Thymus (tissue), 14 donors: ENCODE measurements at places on chromosomes 11 and 22.

GRCh38 chr11:73956876-73957653 is 6.2 kb downstream of the DNAJB13 start:
- no peak overlapping the region for H3K4me3 ChIP-seq
- H3K4me1 ChIP-seq = no peaks in the 10 kb centered on the region
- no peak for DNase-seq
- no peaks in the 10 kb centered on the region for H3K27me3 ChIP-seq

GRCh38 chr11:43298397-43298796 is 13.4 kb upstream of the API5 start:
- no peak for DNase-seq
- H3K4me1 ChIP-seq = no peaks in the 10 kb centered on the region
- H3K4me3 ChIP-seq = no peak overlapping the region
- H3K27me3 ChIP-seq = no peaks in the 10 kb centered on the region

DNA sequence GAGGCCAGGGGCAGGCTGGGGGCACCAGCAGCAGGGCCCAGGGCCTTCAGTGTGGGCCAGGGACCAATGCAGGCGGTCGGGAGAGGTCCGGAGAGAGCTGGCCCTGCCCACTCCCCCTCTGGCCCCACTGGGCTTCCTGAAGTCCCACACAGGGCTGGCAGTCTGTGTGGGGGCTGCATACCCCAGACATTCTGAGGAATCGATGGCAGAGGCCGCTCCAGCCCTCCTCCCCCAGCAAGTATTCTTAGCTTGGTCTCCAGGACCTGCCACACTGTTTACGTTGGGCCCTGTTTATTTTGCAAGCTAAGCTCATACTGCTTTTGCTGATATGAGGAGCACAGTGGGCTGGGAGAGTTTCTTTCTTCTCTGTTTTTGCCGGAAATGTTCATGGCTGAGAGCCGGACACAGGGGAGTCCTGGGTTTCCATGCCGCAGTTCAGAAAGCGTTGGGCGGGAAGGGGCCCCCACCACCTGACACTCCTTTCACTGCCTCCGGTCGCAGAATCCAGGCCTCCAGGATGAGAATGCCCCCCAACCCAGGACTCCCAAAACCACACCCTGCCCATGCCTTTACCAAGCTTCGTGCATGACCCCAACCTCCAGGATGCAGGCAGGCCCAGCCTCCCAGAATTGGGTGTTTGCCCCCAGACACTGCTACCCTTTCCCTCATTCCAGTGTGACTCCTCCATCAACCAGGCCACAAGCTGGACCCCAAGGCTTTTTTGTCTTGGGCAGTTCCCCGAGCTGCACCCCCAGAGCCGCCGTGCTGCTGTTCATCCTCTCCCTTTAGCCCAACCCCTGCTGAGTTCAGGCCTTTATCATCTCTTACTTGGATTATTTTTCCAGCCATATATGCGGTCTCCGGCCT is 81.8 kb upstream of the KCNQ1OT1 start:
- no peak for DNase-seq
- peaks cover 36% of the 10 kb centered on the region for H3K27me3 ChIP-seq
- H3K27ac ChIP-seq = no peak overlapping the region
- H3K4me1 ChIP-seq = peaks cover 36% of the 10 kb centered on the region

DNA sequence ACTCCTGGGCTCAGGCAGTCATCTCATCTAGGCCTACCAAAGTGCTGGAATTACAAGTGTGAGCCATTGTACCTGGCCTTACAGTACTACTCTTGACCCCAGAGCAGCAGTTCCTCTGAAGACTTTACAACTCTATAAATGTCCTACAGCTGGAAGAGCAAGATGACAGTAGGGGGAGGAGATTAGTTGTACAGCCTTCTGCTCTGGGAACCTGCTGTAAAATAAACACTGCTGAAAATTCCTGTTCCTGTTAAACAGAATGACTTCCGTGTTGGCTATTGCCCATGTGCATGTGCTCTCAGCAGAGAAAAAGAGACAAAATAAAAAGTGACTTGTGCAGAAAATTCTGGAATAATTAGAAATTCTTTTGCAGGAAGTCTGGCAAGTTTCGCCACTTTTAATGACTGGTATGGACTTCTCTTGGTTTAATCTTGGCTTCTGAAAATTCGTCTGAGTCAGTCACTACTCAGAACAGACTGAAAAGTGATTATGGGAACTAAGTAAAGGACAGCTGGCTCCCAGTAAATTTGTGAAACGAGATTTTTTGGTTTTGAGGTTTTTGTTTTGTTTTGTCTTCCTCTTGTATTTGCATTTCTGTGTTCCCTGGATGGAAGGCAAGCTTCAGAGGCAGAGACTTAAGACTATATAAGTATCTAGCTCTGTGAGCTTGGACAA is 955.7 kb downstream of the DLG2 start:
- H3K27ac ChIP-seq = no peak overlapping the region
- no peaks in the 10 kb centered on the region for H3K4me1 ChIP-seq
- DNase-seq = no peak
- H3K27me3 ChIP-seq = no peaks in the 10 kb centered on the region
- no peak overlapping the region for H3K4me3 ChIP-seq
- H3K36me3 ChIP-seq = no peaks in the 10 kb centered on the region

DNA sequence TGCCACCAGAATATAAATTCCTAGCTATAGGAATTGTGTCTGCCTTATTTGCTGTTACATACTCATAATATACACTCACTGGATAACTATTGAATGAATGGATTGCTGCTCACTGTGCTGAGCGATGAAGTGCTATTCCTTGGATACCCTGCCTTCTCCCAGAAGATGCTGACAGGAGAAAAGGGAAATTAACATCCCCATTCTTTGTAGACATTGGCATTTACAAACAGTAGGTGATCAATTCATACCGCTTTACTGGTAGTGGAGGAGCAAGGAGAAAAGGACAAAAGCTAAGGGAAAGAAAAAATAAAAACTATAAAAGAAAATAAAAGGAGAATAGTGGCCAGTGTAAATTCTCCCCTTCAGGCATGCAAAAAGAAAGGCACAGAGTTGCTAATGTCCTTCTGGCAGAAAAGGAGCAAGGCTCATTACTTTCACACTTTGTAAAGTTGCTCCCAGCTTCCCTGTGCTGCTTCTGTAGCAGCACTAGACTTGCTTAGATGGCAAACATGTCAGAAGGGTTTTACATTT is 183.0 kb downstream of the LUZP2 start:
- H3K4me3 ChIP-seq = no peak overlapping the region
- H3K4me1 ChIP-seq = no peaks in the 10 kb centered on the region
- no peak for DNase-seq
- H3K27me3 ChIP-seq = no peaks in the 10 kb centered on the region

- H3K27ac ChIP-seq = peak within 1 kb of the TSS; percentile 57
- DNase-seq = no peak
- H3K4me1 ChIP-seq = peaks cover 36% of the 10 kb centered on the region
- no peak within 1 kb of the TSS for H3K4me3 ChIP-seq
- H3K36me3 ChIP-seq = no peaks in the 10 kb centered on the region
Measured at GRCh38 chr22:50545522-50546325, at the start of gene KLHDC7B. Gene KLHDC7B (plus strand): TSS chr22:50545899. CDS start chr22:50546244, 345 bp downstream.

DNA sequence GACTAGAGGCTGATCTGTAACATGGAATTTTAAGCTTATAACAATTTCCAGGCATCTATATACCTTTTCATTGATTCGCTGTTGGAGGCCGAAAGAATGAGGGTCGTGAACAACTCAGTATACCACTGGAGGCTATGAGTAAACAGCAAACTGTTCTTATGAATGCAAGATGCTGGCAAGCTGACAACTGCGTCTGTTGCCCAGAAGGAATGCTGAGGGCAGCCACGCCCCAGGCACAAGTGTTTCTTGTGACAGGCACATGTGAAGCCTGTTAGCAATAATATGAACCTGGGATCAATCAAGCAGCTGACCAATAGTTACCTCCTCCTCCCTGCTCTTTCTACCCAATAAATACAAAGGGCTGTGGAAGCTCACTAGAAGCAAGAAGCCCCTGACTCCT is 15.3 kb downstream of the RTCB start:
- H3K27ac ChIP-seq = no peak overlapping the region
- DNase-seq = no peak
- H3K4me3 ChIP-seq = no peak overlapping the region
- H3K36me3 ChIP-seq = peaks cover 70% of the 10 kb centered on the region
- no peaks in the 10 kb centered on the region for H3K27me3 ChIP-seq

GRCh38 chr11:1054143-1055108 is 17.9 kb upstream of the MUC6 start:
- no peak overlapping the region for H3K27ac ChIP-seq
- no peak for DNase-seq
- no peaks in the 10 kb centered on the region for H3K4me1 ChIP-seq
- H3K4me3 ChIP-seq = no peak overlapping the region
- no peaks in the 10 kb centered on the region for H3K36me3 ChIP-seq

DNA sequence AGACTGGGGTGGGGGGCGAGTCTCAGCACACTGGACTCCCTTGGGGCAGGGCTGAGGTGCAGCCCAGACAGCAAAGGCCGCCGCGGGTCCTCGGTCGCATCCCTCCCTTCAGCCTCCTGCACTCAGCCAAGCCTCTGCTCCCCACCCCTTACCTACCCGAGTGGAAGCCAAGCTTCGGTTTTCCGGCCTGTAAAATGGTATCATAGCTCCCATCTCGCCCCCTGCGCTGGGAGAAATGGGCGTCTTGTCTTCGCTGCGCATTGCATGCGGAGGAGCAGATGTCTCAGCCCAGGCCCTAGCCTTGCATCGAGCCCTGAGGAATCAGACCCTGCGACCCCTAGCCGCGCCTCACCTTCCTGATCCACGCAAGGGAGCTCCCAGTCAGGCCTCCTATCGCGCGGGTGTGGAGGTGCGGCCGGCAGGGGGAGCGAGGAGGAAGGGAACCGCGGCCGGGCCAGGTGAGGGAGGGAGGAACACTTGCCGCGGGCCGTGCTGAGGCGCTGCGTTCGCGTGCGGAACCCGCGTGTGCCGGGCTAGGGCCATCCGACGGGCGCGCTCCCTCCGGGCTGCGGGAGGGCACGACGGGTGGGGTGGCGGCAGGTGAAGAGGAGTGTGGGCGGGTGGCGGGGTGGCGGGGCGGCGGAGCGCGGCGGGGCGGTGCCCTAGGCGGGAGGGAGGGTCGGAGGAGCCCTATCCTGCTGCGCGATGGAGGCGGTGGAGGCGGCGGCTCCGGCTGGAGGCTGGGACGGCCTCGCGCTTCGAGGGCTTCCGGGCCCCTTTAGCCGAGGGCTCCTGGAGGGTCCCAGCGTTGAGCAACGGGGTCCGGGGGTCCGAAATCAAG is 4.1 kb upstream of the TBX1 start:
- H3K36me3 ChIP-seq = no peaks in the 10 kb centered on the region
- peak overlapping the region; percentile 37 for H3K4me3 ChIP-seq
- H3K4me1 ChIP-seq = peaks cover 6% of the 10 kb centered on the region
- no peak overlapping the region for H3K27ac ChIP-seq
- peak; percentile 45 for DNase-seq

DNA sequence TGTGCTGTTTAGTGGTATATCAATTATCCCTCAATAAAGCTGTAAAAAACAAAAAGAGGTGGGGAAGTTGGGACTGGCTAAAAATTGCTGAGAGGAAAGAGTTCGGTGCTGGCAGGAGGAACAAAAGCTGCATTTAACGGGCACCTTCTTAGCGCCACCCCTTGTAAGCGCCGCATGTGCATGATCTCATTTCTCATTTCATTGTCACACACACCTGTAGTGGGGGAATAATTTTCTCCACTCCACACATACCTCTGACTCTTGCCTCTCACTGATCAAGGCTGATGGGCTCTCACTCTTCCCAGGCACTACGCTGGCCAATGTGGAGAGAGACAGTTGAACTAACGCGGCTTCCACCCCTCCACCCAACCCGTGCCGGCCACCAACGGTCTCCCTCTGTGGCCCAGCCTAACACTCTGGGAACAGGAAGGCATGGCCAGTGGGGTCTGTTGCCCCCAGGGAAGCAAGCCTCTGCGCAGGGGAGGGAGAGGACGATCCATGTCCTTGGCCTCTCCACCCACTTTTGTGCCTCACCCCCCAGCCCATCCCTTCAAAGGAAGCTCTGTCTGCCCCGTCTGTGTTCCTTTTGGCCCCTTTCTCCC is 186.7 kb upstream of the SYT13 start:
- H3K27ac ChIP-seq = no peak overlapping the region
- no peaks in the 10 kb centered on the region for H3K27me3 ChIP-seq
- DNase-seq = no peak
- no peak overlapping the region for H3K4me3 ChIP-seq
- peaks cover 6% of the 10 kb centered on the region for H3K4me1 ChIP-seq

DNA sequence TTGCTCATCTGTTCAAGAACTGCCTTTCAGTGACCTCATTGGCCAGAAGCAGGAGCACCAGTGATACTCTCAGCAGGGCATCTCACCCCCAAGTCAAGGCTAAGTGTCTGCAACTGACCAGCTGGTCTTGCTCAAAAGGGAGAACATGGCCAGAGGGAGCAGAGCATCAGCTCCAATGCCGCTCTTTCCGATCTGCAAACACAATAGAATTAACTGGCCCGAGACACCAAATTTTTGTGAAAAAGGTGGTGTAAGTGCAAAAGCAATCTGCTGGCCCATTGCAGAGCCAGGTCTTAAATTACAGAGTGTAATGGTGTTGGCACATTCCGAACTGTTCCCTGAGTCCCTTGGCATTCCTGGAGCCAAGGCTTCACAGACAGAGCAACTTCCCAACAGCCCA is 97.0 kb downstream of the PKNOX2 start:
- H3K36me3 ChIP-seq = no peaks in the 10 kb centered on the region
- peaks cover 48% of the 10 kb centered on the region for H3K27me3 ChIP-seq
- H3K4me1 ChIP-seq = no peaks in the 10 kb centered on the region

DNA sequence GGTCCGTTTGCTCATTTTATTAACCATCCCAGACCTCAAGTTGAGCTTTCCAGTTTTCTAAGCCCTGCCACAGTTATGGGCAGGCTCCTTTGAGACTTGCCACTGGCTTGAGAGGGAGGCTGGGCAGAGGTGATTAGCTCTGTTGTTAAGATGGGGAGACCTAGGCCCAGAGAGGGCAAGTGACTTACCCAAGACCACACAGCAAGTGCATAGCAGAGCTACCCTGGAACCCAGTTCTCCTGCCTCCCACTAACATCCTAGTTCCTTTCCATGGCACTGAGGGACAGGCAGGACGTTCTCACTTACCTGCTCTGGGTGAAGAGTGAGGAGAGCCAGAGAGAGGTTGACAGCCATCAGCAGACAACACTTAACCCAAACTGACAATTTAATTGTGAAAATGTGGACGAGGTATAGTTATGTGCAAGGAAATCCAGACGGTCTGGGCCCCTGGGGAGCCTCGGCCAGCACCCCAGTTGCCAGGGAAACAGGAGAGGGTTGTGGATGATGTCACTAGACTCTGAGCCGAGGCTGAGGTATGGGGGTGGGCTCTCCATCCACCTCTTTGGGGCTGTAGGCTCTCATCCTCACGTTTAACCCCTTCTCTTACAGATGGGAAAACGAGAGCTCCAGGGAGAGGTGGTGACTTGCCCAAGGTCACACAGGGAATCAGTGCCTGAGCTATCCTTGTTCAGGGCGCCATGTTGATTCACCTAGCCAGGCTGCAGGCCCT is 12.3 kb upstream of the WNT11 start:
- DNase-seq = no peak
- no peak overlapping the region for H3K4me3 ChIP-seq
- H3K4me1 ChIP-seq = no peaks in the 10 kb centered on the region
- H3K27ac ChIP-seq = no peak overlapping the region

- H3K4me1 ChIP-seq = no peaks in the 10 kb centered on the region
- H3K36me3 ChIP-seq = no peaks in the 10 kb centered on the region
- no peak for DNase-seq
- no peaks in the 10 kb centered on the region for H3K27me3 ChIP-seq
- no peak overlapping the region for H3K27ac ChIP-seq
- no peak overlapping the region for H3K4me3 ChIP-seq
Measured at GRCh38 chr11:58734681-58735490, 3.1 kb upstream of the GLYAT start.

GRCh38 chr11:72239313-72239848 is 4.6 kb downstream of the PHOX2A start:
- no peak for DNase-seq
- peak overlapping the region; percentile 6 for H3K4me3 ChIP-seq
- H3K27ac ChIP-seq = no peak overlapping the region
- no peaks in the 10 kb centered on the region for H3K4me1 ChIP-seq
- H3K27me3 ChIP-seq = peaks cover 60% of the 10 kb centered on the region
- H3K36me3 ChIP-seq = peaks cover 33% of the 10 kb centered on the region
